ENCODE measurements at places on chromosomes 2 and 18. TPM values are rescaled to one million over a fixed set of nuclear protein-coding genes. Genes with fewer than 3 reads are reported as not detected.

Gene COPS9
- 206 TPM for total RNA-seq

Gene PRKAG3
- not detected for total RNA-seq

Gene MYCN
- total RNA-seq, result 0.24 TPM

Gene CCDC74B
- 0.38 TPM for total RNA-seq

Gene HOXD9
- total RNA-seq, result not detected

DNA sequence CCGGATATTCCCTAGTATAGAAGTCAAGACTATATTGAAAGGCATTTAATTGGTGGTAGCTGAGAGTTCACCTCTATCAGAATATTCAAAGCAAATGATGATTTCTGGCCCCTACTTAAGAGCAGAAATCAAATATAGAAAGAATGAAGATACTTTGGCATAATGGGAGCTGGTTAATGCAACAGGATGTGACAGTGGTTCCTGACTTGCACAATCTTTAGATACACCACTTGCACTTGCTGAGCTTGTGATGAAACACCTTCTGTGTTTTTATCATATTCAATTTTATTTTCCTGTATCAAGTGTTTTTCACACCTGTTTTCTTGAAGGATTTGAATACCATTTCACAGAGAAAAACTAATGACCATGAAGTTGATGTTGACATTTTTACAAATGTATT is 124.1 kb upstream of the CDH19 start:
- DNase-seq, result no peak

- DNase-seq, result no peak
These were observed 23.5 kb downstream of the SLC4A1AP start for GRCh38 chr2:27687232-27687631.

DNA sequence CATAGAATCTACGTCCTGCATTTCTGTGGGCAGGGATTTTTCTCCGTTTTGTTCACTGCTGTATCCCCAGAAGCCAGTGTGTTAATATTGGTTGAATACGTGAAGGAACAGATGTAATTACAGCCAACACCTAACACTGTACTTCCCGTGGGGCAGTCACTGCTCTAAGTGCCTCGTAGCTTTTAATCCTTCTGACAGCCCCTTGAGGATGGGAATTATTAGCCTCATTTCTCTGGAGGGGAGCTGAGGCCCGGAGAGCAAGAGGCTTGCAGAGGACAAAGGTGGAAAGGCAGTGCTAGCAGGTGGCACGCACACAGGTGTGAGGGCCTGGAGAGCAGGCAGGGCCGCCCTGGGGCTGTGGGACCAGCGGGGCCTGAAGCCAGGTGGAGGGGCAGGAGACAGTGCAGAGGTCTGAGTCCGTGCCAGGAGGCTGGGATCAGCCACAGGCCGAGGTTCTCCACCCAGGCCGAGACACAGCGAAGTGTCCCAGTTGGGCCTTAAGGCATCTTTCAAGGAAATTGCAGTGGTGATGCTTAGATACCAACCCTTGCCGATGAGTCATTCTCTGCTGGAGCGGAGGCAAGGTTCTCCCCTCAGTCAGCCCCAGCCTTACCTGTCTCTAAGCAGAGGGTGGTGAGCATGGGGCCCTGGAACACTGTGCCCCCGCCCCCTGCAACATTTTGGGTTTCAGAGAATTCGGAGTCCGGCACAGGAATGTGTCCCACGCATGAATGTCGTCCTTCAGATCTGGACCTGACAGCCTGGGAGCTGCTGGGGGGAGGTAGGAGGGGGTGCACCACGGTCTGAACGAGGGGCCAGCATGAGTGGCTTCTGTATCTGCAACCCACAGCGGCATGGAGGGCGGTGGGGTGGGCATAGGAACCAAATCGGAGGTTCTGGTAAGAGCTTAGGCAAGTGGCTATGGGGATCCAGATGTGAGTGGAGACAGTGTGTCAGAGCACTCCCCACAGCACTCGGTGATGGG is 122.6 kb downstream of the GBX2 start:
- no peak for DNase-seq

- no peak for DNase-seq
These were observed 10.4 kb upstream of the ACTR3 start for GRCh38 chr2:113879457-113879856.

DNA sequence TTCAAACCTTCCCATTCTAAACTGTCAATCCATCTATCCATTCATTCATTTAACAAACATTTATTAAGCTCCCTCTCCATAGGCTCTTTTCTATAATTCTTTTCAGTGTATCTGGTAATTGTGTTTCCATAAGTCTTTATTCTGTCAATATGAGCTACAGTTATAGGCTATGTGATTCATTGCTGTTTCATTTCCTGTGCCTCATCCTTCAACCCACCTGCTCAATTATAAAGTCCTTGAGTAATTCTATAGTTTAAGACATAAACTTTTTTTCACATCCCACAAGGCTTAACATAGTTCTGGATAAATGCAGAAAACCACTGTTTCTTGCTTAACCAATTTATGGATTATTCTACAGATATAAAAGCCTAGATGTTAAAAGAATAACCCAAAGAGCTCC is 84.2 kb upstream of the PIK3C3 start:
- no peak for DNase-seq

GRCh38 chr2:193806088-193806774 is 1611.5 kb upstream of the TMEFF2 start:
- DNase-seq, result no peak

DNA sequence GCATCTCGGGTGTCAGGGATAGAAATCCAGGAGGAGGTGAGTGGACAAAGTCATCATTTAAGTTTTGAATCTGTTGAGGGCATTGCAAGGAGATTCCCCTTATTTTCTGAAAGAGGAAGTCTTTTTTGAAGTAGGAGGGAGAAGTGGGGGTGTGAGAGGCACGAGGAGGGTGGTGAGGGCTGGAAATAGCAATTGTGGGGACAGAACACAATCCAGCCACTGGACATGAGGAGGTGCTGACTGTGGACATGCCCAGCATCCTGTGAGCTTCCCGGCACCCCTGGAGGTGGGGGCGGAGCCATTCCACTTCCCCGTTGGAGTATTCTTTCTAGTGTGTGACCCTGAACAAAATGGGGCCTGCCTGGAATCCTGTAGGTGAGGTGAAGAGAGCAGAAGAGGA is 310.7 kb upstream of the EPAS1 start:
- peak; percentile 48 for DNase-seq

Measured in Right ventricle myocardium superior (tissue), 1 donor.